Renal cortex interstitium (tissue), 15 donors: ENCODE measurements at places on chromosomes 2 and 18.
A peak's percentile ranks its signal among the peaks of the same experiment; 100 is the strongest.

DNA sequence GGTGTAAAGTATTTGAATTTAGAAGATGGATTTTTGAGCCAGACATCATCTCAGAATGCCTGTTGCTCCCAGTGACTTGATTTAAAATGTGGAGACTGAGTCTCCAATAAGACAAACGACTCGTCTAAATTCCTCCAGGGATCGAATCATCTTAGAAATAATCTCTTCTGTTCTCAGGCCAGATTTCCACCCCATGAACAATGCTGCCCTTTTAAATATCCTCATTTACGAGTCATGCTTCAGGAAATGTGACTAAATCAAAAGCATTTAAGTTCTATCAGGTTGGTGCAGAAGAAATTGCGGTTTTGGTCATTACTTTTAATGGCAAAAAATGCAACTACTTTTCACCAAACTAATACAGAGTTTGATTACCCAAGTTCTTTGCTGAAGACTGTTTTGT is 684.6 kb upstream of the SOX11 start:
- no peak for DNase-seq

GRCh38 chr2:16479721-16480120 is 185.9 kb downstream of the CYRIA start:
- DNase-seq = no peak

DNA sequence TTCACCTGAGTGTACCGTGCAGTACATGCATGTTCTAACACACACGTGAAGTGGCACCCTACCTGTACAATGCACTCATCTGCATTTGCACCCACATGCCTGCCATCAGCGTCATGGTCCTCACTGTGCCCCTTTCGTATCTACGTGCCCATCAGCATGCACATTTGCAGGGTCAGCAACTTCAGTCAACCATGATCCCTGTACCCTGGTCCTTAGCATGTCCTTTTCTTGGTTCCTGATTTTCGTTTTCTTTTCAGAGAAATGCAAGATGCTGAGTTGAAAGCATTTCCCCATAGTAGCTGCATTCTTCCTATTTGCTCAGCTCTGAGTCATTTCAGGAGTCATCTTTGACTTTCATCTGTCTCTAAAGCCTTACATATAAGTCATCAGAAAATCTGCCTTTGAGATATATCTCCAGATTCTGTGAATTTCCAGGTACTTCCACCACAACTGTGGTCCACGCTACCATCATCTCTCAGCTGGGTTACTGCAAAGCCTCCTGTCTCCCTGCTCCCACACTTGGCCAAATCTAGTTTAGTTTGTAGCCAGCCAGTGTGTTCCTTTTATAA is 14.7 kb upstream of the PUM2 start:
- DNase-seq = no peak

DNA sequence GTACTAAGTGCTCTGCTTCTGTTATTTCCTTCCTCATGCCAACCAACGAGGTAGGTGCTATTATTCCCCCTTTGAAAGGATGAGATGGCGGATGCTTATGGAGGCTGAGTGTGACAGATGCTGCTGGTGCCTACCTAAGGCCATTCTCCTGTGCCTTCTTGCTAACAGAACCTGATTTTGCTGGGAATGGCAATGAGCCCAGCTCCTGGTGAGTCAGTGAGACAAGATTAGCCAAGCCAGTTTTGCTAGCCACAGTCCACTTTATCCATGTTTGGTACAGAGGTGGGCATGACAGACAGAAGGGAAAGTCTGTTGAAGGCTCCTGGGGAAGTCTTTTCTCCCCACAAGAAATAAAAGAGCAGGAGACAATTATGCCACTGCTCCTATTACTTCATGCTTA is 43.7 kb upstream of the TMEM163 start:
- DNase-seq = no peak

DNA sequence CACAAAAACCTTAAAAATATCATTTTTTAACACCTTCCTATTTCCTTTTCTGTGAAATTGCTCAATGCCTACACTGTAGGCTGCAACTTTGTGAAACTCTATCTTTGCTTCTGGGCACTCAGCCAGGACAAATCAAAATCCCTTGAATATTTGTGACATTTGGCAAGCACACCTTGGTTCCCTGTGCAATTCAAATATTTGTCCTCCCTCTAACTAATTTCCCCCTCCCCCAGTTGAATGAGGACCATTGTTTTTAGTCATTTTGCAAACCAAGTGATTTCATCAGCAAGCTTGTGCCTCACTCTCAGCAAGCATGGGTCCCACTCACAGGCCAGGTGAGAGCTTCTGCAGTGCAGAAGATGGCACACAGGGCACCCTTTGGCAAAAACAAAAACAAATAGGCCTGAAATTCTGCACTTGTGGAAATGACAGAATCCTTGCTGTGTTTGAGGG is 541.5 kb downstream of the CNTNAP5 start:
- DNase-seq = no peak

- no peak for DNase-seq
Measured at GRCh38 chr18:24762511-24762910, 302.1 kb downstream of the HRH4 start.

DNA sequence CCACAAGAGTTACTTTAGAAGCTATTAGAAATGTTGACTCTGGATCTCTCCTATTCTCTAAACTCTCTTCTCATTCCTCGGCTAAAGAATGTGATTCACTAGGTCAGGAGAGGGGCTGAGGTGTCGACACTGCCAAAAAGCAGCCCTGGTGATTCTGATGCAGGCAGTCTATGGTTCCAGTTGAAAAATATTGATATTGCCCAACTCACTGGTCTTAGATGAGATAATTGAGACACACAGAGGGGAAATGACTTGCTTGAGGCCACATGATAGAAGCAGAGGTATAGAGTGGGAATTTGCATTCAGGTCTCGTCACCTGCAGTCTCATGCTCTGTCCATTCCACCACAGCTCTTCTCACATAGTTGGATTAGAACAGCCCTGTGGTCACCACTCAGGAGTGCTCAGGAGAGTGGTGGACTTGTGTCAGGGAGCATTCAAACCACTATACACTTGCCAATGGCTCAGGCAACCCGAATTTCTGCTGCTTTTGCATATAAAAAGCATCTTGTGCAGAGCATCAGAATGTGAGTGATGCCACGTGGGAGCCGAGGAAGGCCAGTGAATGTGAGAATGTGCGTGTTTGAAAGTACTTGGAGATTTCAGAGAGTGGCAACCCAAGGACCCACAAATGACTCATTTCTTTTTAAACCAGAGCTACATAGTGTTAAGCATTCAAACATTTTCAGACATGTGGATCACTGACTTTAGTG is 65.1 kb upstream of the CTLA4 start:
- no peak for DNase-seq

GRCh38 chr2:222982909-222983265 is 69.1 kb upstream of the KCNE4 start:
- DNase-seq = no peak

DNA sequence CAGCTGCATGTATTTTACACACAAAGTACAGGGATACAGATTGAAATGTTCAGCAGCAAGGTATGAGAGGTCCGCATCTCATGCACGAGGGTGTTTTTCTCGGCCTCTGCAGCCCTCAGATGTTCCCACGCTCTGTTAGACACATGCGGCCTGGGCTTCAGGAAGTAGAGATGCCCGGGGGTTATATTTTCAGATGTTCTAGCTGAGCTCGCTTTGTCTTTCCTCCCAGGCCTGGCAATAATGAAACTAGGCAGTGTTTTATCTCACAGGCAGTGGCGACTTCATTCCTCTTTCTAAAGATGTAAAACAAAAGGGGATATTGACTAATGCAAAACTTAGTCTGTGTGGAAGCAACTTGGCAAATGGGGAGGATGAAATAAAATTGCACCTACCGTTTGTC is 190.7 kb downstream of the GBX2 start:
- DNase-seq = no peak

- DNase-seq = no peak
Measured at GRCh38 chr2:85954590-85955458, 66.0 kb upstream of the ST3GAL5 start.

- no peak for DNase-seq
Measured at GRCh38 chr2:149715005-149715592, 127.5 kb upstream of the MMADHC start.

DNA sequence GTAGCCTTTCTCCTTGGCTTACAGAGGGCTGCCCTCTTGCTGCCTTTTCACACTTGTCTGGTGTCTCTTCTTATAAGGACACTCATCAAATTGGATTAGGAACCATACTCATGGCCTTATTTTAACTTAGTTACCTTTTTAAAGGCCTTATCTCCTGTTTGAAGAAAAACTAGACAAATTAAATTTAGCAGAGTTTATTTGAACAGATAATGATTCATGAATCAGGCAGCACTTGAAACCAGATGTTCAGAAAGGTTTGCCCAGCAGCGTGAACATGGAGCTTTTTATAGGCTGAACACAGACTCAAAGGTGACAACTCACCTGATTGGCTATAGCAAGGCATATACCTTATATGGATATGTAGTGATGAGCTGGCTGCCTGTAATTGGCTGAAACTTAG is 238.0 kb downstream of the GULP1 start:
- no peak for DNase-seq

- DNase-seq = no peak
Measured at GRCh38 chr2:193627187-193627926, 1432.6 kb upstream of the TMEFF2 start.

DNA sequence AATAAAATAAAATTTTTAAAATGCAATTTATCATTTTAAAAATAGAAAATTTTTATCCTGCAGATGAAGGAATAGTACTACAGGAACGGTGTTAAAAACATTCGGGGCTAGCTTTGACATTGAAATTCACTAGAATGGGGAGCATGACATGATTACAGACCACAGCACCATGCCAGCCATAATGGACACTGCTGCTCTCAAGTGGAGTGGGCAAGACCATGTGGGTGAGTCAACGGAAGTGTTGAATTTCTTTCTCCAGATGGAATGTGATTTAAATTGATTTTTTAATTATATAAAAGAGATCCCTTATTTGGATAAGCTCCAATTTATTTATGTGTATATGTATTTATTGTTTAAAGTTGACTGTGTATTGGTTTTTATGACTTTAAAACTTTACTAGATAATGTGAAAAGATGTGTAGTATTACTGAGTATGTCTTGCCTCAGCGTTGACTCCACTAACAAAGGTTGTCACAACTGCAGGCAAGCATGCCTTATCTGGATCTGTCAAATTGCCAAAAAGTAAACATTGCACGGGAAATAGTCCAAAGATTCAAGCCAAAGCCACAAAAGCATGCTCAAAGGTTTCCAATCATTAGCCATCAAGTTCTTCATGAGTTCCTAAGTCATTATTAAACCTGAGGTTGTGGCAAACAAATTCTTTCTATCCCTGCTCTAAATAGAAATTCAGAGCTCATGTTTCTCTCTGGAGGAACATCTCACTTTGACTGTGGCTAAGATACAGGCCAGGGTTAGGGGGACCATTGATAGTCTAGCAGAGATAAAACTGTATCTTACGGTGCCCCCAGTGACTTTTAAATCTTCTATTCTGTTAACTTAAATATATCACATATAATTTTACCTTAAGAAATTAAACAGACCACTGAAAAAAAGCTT is 536.9 kb downstream of the TMX3 start:
- no peak for DNase-seq

- DNase-seq = no peak
Measured at GRCh38 chr2:41040782-41041520, 589.1 kb upstream of the SLC8A1 start.

DNA sequence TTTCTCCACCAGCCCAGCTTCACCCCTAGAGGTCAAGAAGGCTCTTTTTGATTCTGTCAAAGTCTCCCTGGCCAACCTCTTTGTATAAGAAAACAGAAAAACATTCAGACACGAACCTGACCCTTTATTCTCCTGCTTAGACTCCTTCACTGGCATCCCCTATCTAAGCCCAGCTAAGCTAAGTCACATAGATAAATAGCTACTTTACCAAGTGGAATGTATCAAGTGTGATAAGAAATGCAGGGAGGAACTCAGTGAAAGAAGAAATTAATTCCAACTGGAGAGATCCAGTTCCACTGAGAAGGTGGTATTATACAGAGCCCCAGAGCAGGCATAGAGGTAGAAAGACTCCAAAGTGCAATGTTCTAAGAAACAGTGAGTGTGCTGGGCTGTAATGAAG is 489.5 kb downstream of the TNS1 start:
- no peak for DNase-seq

- no peak for DNase-seq
Measured at GRCh38 chr18:63207835-63208234, 111.7 kb downstream of the BCL2 start.

DNA sequence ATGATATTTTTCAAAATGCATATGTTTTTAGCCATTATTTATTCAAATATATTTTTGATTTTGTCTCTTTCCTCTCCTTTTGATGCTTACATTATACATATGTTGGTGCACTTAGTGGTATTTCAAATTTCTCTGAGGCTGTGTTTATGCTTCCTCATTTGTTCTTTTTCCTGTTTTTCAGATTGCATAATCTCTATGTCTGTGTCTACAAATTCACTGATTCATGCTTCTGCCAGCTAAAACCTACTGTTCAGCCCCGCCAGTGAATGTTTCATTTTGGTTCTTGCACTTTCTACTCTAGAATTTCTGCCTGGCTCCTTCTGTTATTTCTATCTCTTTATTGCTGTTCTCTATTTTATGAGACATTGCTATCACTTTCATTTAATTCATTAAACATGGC is 951.7 kb upstream of the CNTNAP5 start:
- DNase-seq = no peak

GRCh38 chr2:26463244-26464192 is 14.4 kb downstream of the OTOF start:
- DNase-seq = no peak

DNA sequence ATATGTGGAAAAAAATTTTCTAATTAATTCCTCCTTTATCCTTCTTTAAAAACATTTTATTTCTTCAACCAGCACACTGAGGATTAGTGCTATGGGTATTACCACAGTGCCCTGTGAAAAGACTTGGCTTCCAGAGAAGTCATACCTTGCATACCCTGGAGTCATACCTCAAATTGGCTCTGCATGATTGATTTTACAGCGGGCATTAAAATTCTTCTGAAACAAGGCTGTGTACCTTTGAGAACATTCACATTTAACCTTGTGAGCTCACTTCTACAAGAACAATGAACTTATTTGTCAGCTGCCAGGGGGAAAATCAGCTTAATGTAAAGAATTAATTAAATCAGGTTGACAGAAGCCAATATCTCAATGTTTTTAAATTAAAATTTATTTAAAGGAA is 44.6 kb downstream of the SLC35F5 start:
- peak; percentile 45 for DNase-seq

DNA sequence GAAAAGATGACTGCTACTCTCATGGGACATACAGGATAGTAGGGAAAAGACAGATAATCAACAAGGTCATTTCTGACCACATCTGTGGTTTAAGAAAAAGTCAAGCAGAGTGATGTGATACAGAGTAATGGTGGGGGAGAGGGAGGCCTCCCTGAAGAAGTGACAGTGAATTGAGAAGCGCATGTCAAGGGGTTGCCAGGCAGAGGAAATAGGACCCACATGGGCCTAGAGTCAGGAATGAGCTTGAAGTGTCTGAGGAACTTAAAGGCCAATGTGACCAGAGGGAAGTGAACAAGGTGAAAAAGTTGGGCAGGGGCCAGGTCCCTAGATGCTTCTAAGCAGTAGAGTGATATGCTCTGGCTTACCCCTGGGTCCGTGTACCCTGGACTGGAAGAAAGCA is 113.5 kb upstream of the PPP1CB start:
- no peak for DNase-seq

GRCh38 chr2:127516041-127516762 is 10.1 kb downstream of the IWS1 start:
- DNase-seq = no peak

GRCh38 chr18:3526421-3527354 is 76.7 kb downstream of the TGIF1 start:
- DNase-seq = no peak

GRCh38 chr18:48932462-48932818 is 18.3 kb downstream of the SMAD7 start:
- no peak for DNase-seq

- no peak for DNase-seq
Measured at GRCh38 chr2:6885968-6886367, 8.4 kb downstream of the RSAD2 start.

GRCh38 chr2:96625571-96626552 is 12.2 kb downstream of the KANSL3 start:
- no peak for DNase-seq
